Ascending aorta (tissue), 2 donors: ENCODE measurements at places on chromosomes 4 and X.

- DNase-seq = no peak
Measured at GRCh38 chrX:82556588-82556987, 951.5 kb upstream of the POU3F4 start.

DNA sequence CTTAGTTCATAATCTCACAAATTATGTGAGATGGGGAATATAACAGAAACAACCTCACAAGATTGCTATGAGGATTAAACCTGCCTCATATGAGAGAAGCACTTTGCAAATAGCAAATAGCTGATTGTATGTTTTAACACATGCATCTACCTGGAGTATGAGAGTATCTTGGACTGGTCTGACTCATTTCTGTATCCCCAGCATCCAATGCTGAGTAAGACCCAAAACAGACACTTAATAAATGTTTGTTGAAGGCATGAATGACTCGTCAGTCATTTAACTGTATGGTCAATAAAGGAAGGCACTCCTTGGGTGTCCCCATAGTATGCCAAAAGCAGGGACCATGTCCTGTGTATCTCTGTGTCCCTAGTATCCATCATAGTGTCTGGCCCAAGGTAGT is 350.9 kb upstream of the F9 start:
- no peak for DNase-seq

DNA sequence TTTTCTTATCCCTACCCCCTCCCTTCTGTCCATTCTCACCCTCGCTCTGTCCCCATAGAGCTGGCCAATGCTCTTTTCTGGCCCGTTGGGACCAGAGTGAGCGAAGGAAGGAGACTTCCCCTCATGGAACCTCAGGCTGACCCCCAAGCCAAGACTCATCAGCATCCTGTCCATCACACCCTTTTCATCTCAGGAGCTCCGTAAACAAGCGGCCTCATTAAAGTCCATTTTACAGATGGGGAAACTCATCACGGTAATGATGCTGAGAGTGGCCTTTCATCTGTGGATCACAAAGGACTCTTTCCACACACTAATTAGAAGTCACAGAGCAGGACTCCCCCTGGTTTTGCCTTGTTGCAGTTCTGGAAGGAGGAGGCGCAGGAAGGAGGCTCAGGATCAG is 67.4 kb upstream of the SLC34A2 start:
- DNase-seq = no peak

DNA sequence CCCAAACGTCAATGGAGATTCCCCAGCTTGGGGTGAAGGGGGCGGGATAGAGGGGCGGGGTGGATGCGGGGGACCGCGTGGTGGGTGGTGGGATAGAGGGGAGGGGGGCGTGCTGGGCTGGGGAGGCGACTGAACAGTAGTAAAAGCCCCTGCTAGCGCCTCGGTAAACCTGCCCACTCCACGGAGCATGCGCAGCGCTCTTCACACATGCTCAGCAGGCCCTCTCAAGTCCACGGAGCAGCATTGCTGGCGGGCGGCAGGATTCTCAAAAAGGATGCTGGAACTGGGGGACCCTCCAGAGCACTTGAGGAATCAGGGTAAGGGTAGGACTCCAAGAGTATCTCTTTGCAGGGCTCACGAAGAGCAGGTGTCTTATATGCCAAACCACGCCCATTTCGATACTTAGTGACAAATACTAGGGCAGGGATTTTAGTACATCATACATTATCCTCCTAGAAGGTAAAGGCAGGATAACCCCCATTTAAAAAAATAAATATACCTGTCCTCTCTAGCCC is 378 bp upstream of the RPS6KA6 start:
- DNase-seq = no peak

DNA sequence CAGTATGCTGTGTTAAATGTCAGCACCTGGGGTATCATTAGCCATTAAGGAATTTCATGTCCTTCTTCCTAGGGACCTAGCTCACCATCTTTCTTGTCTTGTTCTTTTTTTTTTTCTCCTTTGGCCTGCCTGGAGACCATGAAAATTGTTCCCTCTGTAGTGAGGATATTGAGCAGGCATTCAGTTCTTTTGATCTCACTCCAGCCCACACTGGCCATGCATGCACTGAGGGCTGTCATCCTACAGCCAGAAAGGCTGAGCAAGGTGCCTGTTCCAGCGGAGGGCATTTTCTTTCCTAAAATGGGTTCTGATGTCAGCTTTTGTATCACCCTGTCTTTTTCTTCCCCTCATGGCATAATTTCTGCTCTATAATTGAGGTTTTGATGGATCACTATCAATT is 275.9 kb upstream of the HAND2 start:
- no peak for DNase-seq

GRCh38 chr4:164977243-164978164 is at the start of gene TRIM61:
TSS of gene TRIM61 (minus strand) at chr4:164977657. CDS start at chr4:164970002, 7,655 bp downstream.
- DNase-seq = no peak
